ENCODE measurements at places on chromosomes 12 and 14. TPM values are rescaled to one million over a fixed set of nuclear protein-coding genes. Genes with fewer than 3 reads are reported as not detected.

DNA sequence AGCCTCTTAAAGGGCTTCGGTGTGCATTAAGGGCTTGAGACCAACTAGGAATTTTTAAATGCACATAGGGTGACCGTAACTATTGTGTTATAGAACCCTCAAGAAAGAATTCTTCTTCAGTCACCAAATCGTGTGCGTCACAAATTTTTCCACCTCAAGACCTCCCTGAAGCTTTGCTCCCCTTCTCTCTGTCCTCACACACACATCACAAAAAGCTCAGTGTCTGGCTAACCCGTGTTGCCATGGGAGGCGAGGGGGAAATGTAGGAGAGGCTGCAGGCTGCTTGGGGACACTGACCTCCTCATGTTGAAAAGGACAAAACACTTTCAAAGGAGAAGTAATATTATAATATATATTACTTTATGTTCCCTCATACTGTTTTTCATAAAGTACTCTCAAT, 10.6 kb downstream of the SSPN start:
- DNase-seq, result no peak

DNA sequence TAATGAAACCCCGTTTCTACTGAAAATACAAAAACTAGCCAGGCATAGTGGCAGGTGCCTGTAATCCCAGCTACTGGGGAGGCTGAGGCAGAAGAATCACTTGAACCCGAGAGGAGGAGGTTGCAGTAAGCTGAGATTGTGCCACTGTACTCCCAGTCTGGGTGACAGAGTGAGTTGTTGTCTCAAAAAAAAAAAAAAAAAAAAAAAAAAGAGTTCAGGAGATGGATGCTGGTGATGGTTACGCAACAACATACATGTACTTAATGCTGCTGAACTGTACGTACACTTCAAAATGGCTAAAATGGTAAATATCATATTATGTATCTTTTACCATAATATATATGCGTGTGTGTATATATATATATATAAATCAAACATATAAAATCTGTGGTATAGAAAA, 29.0 kb downstream of the ACTN1 start:
- no peak for DNase-seq

GRCh38 chr12:645563-646071, 17.6 kb downstream of the NINJ2 start:
- no peak for DNase-seq

DNA sequence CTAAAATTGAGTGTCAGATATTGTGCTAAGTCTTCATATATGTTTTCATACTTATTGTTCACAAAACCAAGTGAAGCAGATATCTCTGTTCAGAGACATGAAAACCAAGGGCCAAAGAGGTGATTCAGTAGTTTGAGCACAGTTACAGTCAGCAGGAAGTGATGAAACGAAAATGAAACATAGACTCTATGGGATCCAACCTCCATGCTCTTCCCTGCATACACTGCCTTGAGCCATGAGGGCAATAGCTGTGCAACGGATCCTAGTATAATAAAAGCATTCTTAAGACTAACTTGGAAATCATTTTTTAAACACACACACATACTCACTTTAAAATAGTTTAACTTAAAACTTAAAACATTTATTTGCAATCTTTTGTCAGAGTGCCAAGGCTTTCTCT, 27.9 kb downstream of the ESR2 start:
- DNase-seq, result no peak

DNA sequence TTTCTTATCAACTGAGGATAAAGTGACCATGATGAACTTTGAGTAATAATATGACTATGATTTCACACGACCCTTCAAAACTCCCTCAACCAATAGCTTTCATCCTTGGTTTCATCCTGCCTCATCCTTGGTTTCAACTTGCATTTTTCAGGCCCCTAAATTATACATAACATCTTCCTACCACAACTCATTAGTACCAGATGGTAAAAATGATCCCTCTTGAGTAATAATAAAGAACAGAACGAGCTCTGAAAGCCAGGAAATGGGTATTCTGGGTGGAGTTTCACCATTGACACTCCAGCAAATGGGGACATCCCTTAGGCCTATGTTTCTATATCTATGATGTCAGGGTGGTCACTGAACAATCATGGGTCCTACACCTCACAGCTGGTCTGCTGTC, 72.1 kb upstream of the LMNTD1 start:
- no peak for DNase-seq

DNA sequence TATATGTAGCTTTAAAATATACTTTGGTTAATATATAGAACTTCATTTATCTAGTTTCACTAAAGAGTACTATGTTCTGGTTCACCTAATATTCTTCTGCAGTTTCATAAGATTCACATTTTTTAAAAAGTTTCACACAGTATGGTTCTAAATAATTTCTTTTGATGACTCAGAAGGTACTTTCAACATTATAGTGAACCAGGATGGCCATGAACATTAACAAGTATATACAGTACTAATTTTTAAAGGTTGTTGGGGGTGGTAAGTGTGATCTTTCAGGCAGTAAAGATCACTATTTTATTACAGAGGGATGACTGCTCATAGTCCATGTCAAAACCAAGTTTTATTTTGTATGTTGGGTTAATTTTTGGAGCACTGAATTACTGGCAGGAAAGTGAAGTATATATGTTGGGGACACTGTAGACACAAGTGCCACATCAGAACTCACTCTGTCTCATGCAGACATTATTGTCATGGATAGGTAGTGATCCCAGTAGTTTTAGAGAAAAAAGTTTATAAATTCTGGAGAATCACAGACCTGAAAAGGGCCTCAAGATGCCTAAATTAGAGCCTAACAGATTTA, 60.0 kb downstream of the DCAF5 start:
- no peak for DNase-seq

GRCh38 chr14:94676495-94677185, 64.4 kb downstream of the SERPINA3 start:
- DNase-seq, result no peak

The POC1B gene
- 18.4 TPM for total RNA-seq

The KRT6A gene
- 0.21 TPM for total RNA-seq

The NKX2-1 gene
- total RNA-seq, result not detected

The CPM gene
- 14.6 TPM for total RNA-seq
